ENCODE measurements at places on chromosomes 7 and 10. TPM values are rescaled to one million over a fixed set of nuclear protein-coding genes. Genes with fewer than 3 reads are reported as not detected.

GRCh38 chr10:94102436-94102835 lies 108.7 kb downstream of the PLCE1 start:
- no peak for DNase-seq

EPDR1 gene
- total RNA-seq: 6.4 TPM

DNA sequence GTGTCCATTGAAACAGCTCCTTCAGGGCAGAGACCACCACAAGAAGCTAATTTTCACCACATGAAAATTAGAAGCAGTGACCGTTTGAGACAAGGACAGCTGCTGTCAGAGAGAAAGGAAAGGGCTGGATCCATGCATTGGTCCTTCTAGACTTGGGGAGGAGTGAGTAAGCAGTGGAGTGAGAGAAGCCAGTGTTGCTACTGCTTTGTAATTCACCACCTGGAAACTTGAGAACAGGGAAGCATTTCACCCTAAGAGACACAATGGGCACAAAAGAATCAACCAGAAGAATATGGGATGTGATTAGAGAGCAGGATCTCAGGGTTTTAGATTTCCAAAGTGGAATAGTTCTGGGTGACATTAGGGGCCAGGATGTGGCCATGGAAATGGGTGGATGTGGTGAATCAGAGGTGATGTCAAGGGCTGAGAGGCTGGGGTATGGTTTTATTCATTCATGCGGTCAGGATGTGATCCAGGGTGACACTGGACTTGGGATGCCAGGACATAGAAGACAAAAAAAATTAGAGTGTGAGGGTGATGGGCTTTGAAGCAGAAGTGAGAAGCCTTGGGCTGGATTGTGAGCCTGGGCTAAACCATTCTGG lies 61.6 kb downstream of the DENND11 start:
- no peak for DNase-seq

DNA sequence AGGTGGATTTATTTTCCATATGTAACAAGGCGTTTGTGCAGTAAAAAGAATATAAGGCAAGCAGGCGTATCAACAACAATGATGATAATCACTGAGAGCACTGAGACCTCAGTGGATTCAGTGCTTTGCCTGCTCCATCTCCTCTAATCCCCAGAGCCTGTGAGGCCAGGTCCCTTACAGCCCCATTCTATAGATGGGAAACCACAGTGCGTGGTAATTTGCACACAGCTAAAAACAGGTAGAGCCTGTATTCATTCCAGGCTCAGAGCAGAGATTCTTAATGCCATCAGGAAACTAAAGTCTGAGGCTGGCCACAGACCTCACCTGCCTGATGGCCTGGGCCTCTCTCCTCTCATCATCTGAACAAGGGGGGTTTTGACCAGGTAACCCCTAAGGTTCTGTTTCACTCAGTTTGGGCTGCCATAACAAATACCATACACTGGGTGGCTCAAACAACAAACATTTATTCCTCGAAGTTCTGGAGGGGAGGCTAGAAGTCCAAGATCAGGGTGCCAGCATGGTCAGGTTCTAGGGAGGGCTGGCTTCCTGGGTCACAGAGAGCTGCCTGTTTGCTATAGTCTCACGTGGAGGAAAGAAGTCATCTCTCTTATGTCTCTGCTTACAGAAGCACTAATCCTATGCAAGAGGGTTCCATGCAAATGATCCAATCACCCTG lies 10.3 kb upstream of the RASSF4 start:
- DNase-seq: no peak

WNT2 gene
- total RNA-seq: not detected

- no peak for DNase-seq
These were observed 23.9 kb downstream of the SEM1 start for GRCh38 chr7:96685755-96686154.

IFIT2 gene
- total RNA-seq: 0.40 TPM

GRCh38 chr10:48501787-48502771 lies 102.8 kb downstream of the ARHGAP22 start:
- DNase-seq: peak; percentile 39

DNA sequence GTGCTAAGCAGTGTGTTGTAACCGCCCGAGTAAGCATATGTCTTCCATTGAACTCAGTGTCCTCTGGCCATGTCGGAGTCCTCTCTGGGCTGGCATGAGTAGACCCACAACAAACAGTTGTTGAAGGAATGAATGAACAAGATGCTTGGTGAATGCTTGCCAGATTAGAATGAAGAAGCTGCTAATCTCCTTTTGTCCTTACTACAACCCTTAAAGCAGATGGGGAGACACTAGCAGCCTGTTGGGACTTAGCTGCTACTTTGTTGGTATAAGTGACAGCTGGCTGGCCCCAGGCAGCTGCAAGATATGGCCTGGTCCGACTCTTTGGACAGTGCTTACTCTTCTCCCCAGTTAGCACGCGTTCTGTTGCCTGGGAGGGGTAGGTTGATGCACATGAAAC lies 370.1 kb downstream of the RPS24 start:
- no peak for DNase-seq

- no peak for DNase-seq
These were observed 36.1 kb downstream of the ETV1 start for GRCh38 chr7:13953368-13953767.

GRCh38 chr7:127629268-127629854 lies 11.4 kb upstream of the PAX4 start:
- DNase-seq: peak; percentile 94

DNA sequence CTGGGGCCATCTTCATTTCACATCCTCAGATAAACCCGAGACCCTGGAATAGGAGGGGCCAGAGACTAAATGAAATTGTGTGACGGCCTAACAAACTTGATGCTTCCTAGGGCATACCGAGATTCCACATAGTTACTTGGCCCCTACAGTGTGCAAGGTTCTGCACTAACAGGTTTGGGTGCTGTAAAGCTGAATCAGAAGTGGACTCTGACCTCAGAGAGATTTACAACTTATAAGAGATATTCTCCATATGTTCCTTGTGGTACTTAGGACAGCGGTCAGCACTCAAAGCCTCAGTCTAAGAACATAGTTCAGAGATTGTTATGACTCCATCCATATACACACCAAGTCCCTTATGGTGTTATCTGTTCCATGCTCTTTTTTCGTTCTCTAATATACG lies 55.1 kb upstream of the FHIP2A start:
- no peak for DNase-seq

DNA sequence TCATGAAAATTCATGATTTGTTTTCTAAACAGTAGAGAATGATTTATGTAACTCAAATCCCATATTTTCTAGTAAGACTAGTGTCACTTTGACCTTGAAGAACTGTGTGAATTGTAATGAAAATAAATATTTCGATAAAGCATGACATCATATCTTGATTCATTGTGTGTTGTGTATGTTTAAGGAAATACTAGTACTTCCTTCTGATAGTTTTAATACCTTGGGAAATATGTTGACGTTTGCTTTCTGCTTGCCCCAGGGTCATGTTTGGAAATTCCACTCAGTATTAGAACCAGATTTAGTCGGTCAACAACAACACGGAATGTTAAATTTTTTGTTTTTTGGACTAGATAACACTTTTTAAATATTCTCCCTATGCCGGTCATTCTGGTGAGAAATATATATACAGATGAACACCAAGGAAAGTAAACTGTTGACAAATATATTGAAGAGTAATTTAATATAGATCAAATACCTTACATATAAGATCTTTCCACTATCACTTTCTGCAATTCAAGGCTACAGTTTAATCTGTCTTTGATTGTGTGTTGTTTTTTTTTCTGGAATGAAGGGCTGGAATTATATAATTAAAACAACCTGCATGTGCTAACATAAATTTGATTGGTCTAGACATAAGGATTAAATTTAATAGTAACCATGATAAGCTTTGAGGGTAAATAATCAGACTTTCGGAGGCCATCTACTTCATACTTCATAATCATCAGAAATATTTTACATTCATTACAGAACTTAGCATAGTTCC lies 126.2 kb downstream of the MDFIC start:
- DNase-seq: no peak

DNA sequence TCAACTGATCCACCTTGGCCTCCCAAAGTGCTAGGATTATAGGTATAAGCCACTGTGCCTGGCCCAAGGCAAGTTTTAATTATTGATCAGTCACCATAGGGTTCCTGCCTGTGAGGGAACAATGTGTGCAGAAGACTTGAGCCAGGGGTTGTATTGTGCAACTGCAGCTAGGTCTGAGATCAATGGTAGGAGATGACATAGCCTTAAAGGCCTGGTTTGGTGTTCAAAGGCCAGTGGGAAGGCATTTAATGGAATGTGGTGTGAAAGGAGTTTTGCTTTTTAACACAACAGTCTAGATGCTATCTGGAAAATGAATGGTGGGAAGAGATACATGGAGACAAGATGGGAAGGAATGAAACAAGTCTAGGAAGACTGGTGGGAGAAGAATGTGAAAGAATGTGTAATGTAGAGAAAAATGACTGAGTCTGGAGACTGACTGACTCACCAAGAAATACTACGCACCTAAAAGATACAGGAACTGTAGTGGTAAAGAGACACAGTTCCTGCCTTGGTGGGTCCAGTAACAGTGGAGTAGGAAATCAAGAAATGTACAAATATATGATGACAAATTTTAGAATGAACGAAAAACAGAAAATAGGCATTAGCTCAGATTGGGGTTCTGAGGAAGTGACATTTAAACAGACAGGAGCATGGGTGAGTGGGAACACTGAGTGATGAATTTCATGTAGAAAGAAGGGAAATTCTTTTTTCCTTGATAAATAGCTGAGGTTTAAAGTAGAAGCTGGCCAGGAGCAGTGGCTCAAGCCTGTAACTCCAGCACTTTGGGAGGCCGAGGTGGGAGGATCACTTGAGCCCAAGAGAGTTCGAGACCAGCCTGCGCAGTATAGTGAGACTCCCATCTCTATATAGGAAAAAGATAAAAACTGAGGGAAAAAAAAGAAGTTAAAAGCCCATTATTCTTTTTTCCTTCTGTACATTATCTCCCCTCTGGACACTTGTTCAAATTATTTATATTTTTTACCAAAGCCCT lies 9.4 kb downstream of the HNRNPF start:
- DNase-seq: no peak

GRCh38 chr10:74957285-74957961 lies 131.0 kb downstream of the KAT6B start:
- no peak for DNase-seq

GRCh38 chr7:82173400-82174021 lies 270.1 kb downstream of the CACNA2D1 start:
- DNase-seq: no peak

DNA sequence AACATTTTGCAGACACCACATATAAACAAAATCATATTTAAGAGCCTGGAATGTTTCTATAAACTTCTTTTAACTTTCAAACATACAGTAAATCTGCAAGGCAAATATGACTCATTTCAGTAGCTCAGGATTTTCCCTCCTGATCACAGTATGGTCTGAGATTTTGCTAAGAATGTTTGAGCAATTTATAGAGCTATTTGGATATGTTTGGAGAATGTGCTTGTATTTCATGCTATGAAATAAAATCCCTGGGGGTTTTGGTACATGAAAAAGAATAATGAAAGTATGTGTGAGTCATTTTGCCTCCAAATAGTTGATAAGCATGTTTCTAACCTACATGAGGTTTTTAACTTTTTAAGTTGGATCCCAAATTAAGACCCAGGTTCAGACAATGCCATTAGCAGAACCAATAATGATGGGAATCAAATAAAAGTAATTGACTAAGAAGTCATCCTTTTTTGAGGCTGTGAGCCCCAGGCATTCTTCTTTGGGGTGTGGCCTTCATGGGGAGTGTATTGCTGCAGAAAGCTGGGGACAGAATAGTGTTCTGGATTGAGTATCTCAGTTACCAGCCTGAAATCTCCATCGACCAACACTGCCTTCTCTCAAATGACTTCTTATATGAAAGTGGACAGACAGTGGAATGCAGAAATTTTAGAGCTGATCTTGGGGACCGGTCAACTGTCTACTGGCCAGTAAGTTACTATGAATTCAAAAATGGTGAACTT lies 66.1 kb upstream of the AGBL3 start:
- no peak for DNase-seq

DNA sequence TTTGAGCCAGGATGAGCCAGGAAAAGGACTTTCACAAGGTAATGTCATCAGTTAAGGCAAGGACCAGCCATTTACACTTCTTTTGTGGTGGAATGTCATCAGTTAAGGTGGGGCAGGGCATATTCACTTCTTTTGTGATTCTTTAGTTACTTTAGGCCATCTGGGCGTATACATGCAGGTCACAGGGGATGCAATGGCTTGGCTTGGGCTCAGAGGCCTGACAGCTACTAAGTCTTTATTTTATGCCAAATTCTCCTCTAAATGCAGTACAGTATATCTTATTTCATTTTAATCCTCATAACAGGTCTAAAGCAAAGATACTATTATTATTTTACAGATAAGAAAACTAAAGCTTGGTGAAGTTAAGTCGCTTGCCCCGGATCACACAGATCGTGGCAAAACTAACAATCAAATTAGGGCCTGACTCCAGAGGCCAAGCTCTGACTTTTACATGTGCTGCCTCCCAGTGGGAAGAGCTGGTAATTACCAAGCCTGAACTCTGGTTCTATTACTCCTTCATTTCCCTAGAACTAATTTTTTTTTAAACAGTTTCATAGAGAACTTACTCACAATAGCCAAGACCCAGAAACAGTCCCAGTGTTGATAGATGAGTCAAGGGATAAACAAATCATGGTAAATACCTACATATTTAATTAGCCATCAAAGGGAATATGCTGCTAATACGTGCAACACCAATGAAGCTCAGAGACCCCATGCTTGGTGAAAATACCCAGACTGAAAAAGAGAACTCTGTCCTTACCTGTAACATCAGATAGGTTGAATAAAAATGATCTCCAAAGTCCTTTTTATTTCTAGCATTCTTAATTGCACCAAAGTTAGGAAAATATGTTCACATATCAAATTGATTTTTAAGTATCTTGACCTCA lies 35.4 kb downstream of the C7orf25 start:
- DNase-seq: no peak

GRCh38 chr7:103396471-103396870 lies 49.0 kb downstream of the PSMC2 start:
- DNase-seq: no peak

GRCh38 chr10:7583626-7584025 lies 83.1 kb downstream of the ITIH5 start:
- DNase-seq: no peak

GRCh38 chr10:94293354-94293753 lies 69.4 kb downstream of the NOC3L start:
- no peak for DNase-seq

GRCh38 chr10:30434273-30435072 lies 489 bp downstream of the MAP3K8 start:
- no peak for DNase-seq

SPDYE6 gene
- not detected for total RNA-seq

WDR11 gene
- 39.7 TPM for total RNA-seq

ZNF438 gene
- total RNA-seq: 1.7 TPM

- DNase-seq: no peak
These were observed 30.4 kb upstream of the PPIF start for GRCh38 chr10:79316671-79317431.

DNA sequence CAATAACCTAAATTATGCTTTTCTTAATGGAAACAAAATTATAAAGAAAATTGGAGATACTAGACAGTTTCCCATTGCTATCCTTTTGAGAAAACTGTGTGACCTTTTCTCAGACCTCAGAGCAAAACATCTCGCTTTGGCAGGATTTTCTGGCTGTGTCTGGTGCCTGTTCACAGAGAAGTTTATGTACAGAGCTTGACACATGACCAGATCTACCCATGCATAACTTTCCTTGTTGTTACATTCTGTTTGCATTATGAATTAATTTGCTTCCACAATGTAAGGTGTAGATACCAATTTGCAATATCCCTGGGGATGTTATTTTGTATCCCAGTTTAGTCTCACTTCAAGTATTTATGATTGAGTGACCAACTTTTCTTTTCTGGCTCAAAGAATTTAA lies 565.0 kb downstream of the XPNPEP1 start:
- DNase-seq: no peak
